ENCODE measurements at places on chromosomes 1 and 21. TPM values are rescaled to one million over a fixed set of nuclear protein-coding genes. Genes with fewer than 3 reads are reported as not detected.

Gene PGLYRP4
- total RNA-seq: not detected

Gene WDR64
- not detected for total RNA-seq

Gene LIN28A
- 0.38 TPM for total RNA-seq

Gene SLX9
- 15.2 TPM for total RNA-seq

Gene BRINP2
- total RNA-seq: under 0.01 TPM

Gene COL6A2
- 256 TPM for total RNA-seq

Gene STUM
- total RNA-seq: not detected

Gene PTBP2
- total RNA-seq: 7.8 TPM

Gene SPATA21
- not detected for total RNA-seq

Gene SLC41A1
- 10.8 TPM for total RNA-seq

Gene MORN1
- 2.8 TPM for total RNA-seq

Gene FMO4
- total RNA-seq: 1.0 TPM

Gene NTNG1
- 7.9 TPM for total RNA-seq

Gene FMOD
- total RNA-seq: 0.25 TPM

Gene RBM11
- total RNA-seq: 2.0 TPM

Gene WNT9A
- total RNA-seq: 4.3 TPM

Gene ILDR2
- 4.4 TPM for total RNA-seq

Gene ESRRG
- total RNA-seq: 0.33 TPM

Gene SYT2
- under 0.01 TPM for total RNA-seq

Gene LCE3E
- total RNA-seq: not detected

Gene U2AF1
- total RNA-seq: 22.3 TPM

Gene ESPN
- total RNA-seq: 0.25 TPM

Data from mesangial cell (primary cell).